ENCODE measurements at places on chromosomes 1 and 21. TPM values are rescaled to one million over a fixed set of nuclear protein-coding genes. Genes with fewer than 3 reads are reported as not detected.

The GSTM1 gene
- not detected for polyA plus RNA-seq

The ZNF683 gene
- not detected for polyA plus RNA-seq

The GSTM4 gene
- 34.2 TPM for polyA plus RNA-seq

The FYB2 gene
- not detected for polyA plus RNA-seq

DNA sequence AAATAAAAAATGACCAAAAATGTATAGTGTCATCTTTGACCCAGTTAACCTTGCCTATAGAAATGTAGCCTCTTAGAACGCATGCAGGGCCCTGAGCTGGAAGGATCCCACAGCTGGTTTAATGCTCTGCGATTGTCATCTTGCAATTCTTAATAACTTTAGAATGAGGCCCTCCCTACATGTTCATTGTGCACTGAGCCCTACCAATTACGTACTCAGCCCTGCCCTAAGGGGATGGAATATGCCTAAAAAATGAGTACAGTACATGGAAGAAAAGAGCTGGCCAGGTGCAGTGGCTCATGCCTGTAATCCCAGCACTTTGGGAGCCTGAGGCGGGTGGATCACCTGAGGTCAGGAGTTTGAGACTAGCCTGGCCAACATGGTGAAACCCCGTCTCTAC, 57.8 kb upstream of the BCAR3 start:
- no peak for DNase-seq

DNA sequence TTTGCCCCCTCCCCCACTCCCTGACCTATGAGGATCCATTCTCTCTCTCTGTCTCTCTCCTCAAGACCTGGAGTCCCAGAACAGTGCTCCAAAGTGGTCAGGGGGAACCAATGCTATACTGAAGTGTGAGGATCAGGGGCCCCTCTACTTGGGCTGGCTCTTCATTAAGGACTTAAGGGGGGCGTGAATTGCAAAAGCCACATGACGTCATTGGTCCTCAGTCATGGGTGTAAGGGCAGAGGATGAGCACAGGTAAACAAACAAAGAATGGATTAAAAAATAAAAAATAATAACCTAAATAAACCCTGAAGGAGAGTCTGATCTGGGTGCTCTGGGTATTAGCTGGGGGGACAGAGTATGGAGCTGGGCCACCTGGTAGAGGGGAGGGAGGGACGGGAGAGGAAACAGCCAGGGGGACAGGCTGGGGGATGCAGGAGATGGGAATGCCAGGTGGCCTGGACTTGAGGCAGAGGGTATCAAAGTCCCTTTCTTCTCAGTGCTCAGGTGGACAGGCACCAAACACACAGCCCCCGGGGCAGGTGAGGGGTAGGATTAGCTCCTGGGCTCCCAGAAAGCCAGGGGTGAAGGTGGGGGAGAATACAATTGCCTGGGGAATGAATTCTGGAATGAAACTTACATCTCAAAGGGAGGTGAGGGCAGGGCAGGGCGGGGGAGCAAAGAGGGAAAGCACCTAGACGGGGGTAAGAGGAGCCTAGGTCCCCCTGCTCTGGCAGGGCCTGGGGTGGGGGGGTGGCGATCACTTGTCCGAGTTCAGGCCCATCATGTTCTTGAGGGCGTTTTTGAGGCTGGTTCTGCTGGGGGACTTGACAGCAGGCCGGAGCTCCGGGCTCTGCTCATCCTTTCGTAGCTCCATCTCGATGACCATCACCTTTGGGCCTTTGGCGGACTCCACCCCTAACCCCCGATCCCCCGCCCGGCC, 4.6 kb downstream of the MPZ start:
- DNase-seq: peak; percentile 39

GRCh38 chr21:28132713-28133112, 860.0 kb downstream of the LTN1 start:
- DNase-seq: no peak

- no peak for DNase-seq
These were observed 19.3 kb downstream of the PHGDH start for GRCh38 chr1:119731060-119731459.

- no peak for DNase-seq
These were observed 1173.8 kb upstream of the TMPRSS15 start for GRCh38 chr21:19577381-19577780.

DNA sequence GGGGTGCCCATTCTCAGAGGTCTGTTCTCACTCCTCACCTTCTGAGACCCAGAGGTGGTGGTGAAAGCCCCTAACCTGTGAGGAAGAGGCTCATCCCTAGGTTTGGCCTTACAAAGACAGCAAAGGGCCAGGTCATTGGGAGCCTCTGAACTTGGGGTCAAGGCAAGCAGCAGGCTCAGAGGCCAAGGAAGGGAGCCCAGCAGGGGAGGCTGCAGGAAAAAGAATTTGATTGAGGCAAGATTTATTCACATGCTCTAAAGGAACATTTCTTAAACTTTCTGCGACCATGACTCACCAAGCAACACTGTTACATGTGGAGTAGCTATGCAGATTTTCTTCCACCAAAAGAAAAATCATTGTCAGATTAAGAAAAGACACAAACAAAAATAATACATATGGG, 132.5 kb upstream of the SYT6 start:
- no peak for DNase-seq

GRCh38 chr1:109619576-109620400, at the start of the genes AMPD2 and GNAT2:
Gene AMPD2, plus strand, starts transcription at chr1:109619837. Its CDS starts 1,339 bp downstream, at chr1:109621176.
Gene GNAT2, minus strand, starts transcription at chr1:109619616. Its CDS starts 6,746 bp downstream, at chr1:109612870.
- DNase-seq: peak; percentile 90

DNA sequence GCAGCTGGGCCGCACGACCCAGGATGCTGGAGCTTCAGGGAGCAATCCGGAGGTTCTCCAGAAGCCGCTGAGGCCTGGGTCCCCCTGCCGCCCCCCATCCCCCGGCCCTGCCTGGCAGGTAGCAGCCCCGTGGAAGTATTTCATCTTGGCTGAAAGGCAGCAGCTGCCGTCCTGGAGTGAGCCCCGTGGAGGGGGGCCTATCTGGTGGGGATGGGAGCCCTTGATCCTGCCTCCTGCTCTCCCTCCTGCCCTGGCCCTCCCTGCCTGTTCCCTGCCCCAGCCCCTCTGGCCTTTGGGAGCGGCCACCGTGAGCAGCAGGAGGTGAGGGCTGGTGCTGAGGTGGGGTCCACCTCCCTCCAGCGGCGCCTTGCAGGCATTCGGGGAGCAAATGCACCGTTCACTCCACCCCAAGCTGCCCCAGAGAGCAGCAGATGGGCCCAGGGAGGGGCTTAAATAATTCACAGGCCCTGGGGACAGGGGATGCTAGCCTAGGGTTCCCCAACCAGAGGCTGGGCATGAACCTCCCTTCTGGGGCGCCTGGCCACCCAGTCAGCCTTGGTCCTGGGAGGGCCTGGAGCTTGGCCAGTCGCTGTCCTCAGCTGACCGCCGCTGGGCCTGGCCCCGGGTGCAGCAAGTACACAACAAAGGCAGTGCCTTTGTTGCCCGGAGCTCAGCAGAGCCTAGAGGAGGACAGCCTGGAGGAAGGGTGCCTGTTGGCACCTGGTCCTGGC, 23.7 kb upstream of the PLCH2 start:
- no peak for DNase-seq
